Urothelium cell line (cell line): ENCODE measurements at places on chromosomes 12 and 14.

DNA sequence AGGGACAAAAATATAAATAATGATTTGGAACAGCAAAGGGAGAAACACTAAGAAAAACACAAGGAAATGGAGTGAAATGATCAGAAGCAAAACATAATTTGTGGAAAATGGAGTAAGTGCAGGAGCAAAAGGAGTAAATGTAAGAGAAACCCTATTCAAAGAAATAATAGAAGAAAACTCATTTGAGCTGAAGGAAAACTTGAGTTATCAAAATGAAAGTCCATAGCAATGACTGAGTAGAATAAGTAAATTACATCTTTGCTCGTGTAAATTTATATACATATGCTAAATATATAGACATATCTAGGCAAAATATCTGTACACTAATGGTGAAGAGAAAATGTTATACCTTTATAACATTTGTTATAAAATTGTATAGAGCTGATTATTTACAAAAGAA, 194.0 kb downstream of the FOXA1 start:
- DNase-seq: no peak

GRCh38 chr14:105486974-105487448, 325 bp downstream of the CRIP1 start:
- DNase-seq: no peak

DNA sequence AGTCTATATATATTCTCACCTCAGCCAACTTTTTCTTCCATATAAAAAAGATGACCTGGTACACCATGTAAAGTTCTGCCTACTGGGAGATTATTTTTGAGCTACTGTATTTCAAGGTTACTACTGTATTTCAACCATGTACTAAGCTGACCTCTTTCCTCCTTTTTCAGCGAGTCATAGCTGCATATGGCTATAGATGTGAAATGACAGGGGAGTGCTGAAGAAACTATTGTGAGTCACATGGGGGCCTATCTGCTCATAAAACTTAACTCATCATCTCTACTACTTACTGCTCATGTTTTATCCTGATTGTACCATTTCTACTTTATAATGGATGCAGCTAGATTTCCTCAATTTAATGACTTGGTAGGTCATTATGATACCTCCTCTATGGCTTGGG, 571.4 kb upstream of the ATP2B1 start:
- no peak for DNase-seq

- DNase-seq: no peak
Observed at GRCh38 chr12:128286970-128287369, 20.0 kb downstream of the TMEM132C start.

DNA sequence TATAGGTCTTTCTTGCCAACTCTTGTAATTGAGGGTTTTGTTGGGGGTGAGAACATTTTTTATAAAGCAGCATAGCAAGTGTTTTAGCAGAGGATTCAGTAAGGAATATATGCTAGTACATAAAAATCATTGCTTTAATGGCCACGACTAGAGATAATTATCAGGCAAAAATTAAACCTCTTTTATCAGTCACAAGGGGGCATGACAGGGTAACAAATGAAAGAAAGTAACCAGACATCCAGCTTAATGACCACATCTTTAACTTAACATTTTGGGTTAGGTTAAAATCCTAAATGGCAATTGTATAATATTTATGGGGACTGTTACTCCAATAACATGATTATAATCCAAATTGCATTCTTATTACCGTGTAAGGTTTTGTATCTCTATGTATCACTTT, 119.6 kb downstream of the LRRIQ1 start:
- DNase-seq: no peak

DNA sequence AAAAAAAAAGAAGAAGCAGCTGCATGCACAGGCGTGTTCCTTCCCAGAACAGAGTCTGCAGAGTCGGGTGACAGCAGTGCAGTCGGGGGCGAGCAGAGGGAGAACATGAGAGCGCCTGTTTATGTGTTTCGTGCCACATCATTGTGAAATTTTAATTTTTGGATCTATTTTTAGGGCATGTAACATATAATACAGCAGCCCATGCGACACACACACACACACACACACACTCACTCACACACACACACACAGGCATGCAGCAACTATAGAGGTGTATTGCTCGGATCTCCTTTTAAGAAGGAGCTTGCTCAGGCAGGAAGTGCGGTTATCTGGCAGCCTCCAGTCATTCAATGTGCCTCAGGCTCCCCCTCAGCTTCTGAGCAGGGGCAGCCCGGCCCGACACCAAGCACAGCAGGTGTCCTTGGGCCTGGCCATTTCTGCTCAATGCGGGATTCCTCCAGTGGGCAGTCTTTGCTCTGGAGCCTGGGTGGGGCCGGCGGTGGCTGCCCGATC, 71.8 kb downstream of the ZNF664 start:
- no peak for DNase-seq

DNA sequence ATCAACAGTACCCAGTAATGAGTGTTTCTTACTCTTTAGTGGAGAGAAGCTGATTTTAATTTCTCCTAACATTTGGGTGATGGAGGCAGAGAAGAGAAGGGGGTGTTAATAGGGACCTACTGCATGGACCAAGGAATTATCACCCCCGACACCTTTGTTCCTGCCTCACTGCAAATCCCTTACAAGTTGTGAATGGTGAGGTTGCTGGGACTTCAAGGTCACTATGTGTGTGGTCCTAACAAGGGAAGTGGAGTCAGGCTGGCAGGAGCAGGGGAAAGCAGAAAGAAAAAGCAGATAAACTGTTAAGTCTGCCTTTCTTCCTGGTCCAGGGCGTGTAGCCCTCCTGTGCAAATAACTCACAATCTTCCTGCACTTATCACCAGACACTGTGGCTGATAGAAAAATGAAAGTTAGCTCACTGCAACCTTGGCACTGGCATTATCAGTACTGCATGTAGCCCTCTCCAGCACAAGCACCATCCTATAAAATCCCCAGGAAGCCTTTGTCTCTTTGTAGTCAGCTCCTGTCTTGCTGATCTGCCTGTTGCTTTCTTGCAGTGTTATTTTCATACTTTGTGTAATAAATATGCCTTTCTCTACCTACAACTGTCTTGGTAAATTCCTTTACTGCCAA, 112.3 kb upstream of the DNM1L start:
- DNase-seq: no peak

- no peak for DNase-seq
Observed at GRCh38 chr12:3753544-3754284, 805 bp upstream of the CRACR2A start.

DNA sequence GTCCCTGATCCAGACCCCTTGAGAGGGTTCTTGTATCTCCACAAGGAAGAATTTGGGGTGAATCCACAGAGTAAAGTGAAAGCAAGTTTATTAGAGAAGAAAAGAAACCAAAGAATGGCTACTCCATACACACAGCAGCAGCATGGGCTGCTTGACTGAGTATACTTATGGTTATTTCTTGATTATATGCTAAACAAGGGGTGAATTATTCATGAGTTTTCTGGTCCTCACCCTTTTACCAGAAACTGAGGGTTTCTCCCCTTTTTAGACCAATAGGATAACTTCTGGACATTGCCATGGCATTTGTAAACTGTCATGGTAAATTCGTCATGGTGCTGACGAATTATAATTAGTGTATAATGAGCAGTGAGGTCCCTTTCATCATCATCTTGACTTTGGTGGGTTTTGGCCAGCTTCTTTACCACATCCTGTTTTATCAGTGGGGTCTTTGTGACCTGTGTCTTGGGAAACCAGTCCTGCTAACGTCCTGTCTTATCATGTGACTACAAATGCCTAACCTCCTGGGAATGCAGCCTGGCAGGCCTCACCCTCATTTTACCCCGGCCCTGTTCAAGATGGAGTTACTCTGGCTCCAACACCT, 121.9 kb downstream of the SPTSSA start:
- DNase-seq: no peak
